CD4-positive, alpha-beta memory T cell (primary cell): ENCODE measurements at places on chromosomes 11 and 22. TPM values are rescaled to one million over a fixed set of nuclear protein-coding genes. Genes with fewer than 3 reads are reported as not detected.

Gene NAGA
- total RNA-seq, result 14.5 TPM

DNA sequence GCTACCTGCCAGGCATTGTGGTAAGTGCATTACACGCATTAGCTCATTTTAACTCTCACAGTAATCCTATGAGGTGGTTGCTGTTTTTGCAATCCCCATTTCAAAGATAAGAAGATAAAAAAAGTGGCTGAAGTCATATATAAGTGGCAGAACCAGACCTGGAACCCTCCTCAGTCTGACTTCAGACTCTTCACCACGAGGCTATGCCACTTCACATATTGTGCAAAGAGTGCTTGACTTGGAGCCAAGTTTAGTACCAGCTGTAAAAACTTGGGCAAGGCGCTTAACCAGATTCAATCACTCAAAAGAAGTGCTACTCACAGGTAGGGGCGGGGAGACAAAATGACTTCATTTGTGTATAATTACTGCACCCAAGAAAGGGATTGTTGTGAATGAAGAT, 15.3 kb downstream of the BPIFC start:
- no peak for DNase-seq

Gene PLA2G3
- not detected for total RNA-seq

- no peak for DNase-seq
These were observed 152.7 kb downstream of the CRYBB2 start for GRCh38 chr22:25372000-25372595.

- peak; percentile 78 for DNase-seq
These were observed 41.1 kb downstream of the UBASH3B start for GRCh38 chr11:122696662-122697061.

Gene THY1
- not detected for total RNA-seq

DNA sequence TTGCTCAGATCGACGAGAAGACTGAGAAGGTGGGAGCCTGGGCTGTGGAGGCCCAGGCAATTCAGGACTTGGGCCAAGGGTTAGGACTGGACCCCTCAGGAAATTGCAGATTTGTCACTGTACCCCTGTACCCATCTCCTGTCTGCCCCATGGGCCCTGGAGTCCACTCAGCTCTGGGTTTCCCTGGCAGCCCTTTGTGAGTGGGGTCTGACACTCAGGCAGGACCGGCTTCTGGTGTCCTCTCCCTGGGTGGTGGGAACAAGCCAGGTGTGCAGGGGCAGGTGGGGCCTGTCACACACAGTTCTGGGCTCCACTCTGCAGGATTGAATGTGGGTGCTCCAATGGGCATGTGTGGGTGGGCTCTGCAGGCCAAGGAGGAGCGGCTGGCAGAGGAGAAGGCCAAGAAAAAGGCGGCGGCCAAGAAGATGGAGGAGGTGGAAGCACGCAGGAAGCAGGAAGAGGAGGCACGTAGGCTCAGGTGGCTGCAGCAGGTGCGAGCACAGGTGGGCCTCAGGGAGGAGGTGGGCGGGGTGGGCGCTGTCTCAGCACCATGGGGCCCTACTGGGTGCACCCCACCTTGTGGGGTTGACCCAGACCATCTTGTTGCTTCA, 21.6 kb downstream of the INCENP start:
- DNase-seq, result no peak

DNA sequence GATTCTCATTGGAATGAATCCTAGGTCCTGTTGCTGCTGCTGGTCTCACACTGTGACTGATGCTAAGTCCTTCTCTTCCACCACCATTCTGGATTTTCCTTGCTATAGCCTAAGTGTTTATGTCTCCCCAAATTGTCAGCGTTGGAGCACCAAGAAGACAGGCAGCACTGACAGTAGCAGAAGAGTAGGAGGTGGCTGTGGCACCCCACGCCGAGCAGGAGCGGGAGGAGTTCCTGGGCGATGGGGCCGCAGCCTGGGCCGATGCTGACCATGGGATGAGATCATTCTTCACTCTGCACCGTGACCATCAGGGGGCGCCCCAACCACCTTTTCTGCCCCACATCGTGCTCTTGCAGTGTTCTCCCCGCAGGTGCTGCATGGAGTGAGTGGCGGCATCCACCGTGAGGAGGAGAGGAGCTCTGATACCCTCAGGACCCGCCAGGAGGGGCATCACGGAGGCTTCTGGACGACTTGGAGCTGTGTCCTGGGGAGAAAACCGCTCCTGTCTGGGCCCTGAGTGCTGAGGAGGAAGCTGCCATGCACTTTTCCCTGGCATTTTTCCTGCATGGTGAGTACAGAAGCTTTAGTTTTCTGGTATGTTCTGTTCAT, 57.0 kb downstream of the LRRC74B start:
- DNase-seq, result peak; percentile 54

- DNase-seq, result no peak
These were observed 3.8 kb upstream of the MUC2 start for GRCh38 chr11:1070594-1071462.

DNA sequence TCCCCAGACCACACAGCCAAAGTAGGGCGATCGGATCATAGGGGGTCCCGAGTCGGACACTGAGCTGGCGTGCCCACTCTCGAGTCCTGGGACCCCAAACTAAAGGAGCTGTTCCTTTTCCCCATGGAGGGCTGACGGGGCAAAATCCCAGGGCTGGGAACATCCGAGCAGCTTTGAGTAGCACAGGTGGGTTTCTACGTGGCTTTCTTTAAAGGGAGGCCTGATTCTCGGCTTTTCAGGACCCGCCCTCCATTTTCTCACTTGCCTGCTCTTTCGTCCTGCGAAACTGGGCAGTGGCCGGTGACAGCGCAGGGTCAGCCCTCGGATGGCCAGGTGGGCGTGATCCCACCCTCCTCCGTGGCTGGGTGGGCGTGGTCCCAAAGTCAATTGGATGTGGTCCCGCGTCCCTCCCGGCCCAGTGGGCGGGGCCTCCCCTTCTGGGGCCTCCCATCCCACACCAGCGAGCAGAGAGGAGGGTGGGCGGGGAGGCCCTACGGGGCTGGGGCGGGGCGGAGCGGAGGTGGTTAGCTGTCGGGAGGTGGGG, 17.5 kb upstream of the TXNRD2 start:
- no peak for DNase-seq

DNA sequence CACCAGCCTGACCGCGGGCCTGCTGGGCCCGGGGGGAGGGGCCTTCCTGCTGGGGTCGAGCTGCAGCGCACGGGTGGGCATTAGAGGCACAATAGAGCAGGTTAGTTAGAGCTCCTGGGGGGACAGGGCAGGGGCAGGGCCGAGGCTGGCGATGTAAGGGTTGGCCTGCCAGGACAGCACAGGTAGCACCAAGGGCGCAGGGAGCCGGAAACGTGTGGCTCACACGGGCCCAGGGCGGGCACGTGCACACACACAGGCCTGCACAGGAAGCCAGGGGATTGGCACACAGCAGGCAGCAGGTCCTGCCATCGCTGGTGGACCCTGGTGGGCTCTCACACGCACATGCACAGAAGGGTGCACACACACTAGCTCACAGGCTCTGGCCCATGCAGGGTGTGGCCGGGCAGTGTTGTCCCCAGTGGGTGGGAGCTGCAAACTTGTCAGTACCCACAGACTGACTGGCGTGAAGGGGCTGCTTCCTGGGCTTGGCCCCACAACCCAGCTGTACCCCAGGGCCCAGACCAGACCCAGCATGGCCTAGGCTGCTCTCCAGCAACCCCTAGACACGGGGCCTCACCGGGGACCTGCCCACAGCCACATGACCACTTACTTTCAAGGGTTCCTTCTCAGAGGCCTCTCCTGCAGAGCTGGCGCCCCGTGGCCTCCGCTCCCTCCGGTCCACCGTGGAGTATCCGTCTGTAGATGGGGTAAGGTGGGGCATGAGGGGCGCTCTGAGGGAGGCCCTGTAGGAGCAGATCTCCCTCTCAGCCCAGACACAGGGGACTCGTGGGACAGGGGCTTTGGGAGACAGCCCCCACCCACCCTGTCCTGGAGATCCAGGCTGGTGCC, 29.9 kb upstream of the TXNRD2 start:
- no peak for DNase-seq

Gene OR52I2
- total RNA-seq, result not detected

DNA sequence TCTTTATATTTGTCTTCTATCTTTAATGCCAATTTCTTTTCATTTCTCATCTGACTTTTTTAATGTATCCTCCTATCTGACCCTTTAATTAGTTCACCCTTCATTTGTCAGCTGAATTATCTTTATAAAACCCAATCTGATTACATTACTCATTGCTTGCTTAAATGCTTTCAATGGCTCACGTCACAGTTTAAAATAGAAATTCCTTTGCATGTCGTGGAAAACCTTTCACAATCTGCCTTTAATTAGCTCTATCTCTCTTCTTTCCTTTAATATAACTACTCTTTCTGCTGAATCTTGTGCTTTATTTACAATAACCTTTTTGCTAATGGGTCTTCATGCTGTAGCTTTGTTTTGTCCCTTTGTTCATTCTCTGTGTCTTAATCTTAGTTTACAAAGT, 125.7 kb downstream of the DYNC2H1 start:
- DNase-seq, result no peak

Gene CAPRIN1
- total RNA-seq, result 176 TPM

- no peak for DNase-seq
These were observed 18.1 kb upstream of the GDPD5 start for GRCh38 chr11:75543806-75544205.

Gene AGBL2
- total RNA-seq, result 8.1 TPM

- no peak for DNase-seq
These were observed 24.7 kb downstream of the GTPBP1 start for GRCh38 chr22:38730411-38730871.

- DNase-seq, result no peak
These were observed 9.7 kb upstream of the APOL4 start for GRCh38 chr22:36211237-36211861.

Gene POLDIP3
- 82.3 TPM for total RNA-seq

Gene NNMT
- not detected for total RNA-seq

DNA sequence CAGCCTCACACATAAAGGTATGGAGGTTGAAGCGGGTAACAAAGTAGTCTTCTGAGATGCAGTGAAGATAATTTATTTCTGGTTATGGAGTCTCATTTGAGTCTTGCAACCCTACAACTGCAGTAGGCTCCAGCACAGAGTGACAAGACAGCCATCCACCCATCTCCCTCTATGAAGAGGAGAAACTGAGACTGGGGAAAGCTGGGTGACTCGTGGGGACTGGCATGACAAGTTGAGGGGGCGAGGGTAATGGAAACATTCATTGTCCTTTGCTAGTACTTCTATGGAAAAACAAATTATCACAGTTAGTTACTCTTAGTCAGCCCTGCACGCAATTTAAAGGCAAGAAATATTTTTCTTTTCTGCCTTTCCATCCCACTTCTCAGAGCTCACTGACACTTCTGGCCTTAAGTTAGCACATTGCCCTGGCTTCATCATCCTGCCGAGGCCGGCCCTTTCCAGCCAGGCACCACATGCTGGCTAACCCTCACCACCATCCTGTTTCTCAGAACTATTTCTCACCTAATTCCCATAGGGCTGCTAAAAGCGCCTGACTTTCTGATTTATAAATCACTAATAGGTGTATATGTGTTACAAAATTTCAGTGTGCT, 361.1 kb downstream of the ETS1 start:
- DNase-seq, result no peak

- DNase-seq, result no peak
These were observed 8.7 kb downstream of the ROBO3 start for GRCh38 chr11:124873951-124874350.

Gene PTGDR2
- 3.6 TPM for total RNA-seq

Gene APOA1
- total RNA-seq, result 0.75 TPM
